ENCODE measurements at places on chromosomes 3 and 15. TPM values are rescaled to one million over a fixed set of nuclear protein-coding genes. Genes with fewer than 3 reads are reported as not detected.

SLC22A14 gene
- total RNA-seq: 0.49 TPM

MEX3B gene
- 2.3 TPM for total RNA-seq

PAK6 gene
- total RNA-seq: 0.32 TPM

USP50 gene
- 0.65 TPM for total RNA-seq

SKOR1 gene
- total RNA-seq: 0.49 TPM

Measured in hair follicle dermal papilla cell (primary cell).